ENCODE measurements at places on chromosomes 2 and 18.
A peak's percentile ranks its signal among the peaks of the same experiment; 100 is the strongest.

- peak; percentile 42 for DNase-seq
These were observed 34.9 kb downstream of the CAVIN2 start for GRCh38 chr2:191811807-191812602.

DNA sequence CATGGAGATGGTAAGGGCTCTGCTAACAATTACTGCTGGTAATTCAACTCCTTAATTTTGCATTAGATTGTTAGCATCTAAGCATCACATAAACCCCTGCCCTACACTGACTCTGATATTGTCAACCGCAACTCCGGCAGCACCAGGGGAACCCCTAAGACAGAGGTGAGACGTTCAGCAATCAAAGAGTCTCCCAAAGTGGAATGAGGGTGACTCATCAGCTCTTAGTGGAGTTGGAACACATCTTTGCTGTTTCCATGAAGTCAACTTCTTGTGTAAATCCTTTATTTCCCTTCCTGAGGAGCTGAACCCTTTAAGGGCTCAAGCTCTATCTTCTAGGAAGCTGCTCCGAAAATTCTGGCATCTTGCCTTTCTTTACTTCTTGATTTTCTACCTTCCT, 52.1 kb downstream of the ABCG8 start:
- no peak for DNase-seq

DNA sequence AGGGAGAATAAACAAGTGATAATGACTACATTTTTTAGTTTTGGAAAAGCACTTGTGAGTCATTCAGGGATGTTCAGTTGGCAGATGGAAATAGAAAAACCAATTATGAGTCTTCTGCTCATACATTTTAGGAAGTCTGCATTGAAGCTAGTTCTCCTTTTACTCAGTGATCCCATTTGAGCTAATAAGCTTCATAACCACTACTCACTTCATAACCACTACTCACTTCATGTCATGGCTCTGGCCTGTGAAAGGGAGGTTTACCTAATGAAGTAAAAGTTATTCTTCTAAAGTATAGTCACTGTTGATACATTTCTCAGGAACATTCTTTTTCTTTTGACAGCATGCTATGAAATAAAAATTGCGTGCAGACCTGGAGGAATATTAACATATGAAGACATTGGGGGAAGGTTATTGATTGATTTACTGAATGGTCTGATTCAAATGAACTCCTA, 948.7 kb downstream of the TSN start:
- peak; percentile 21 for DNase-seq

DNA sequence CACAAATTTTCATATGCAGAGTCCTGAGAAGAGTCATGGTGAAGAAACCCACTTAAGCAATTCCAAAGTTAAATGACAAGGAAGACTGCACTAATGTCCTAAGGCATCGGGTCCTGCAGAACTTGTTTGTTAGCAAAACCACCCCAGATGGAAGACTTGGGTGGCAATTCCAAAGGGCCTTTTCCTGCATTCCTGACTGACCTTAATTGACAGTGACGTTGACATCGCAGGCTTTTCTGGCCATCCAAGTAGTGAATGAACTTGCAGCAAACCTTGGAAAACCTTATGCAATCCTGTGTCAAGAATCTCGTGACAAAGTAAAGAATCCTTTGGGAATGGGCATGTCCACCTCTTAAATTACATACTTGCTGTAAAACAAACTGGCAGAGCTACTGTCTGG, 112.5 kb upstream of the SH3BP4 start:
- DNase-seq, result peak; percentile 72

- DNase-seq, result no peak
These were observed 81.0 kb upstream of the RBM44 start for GRCh38 chr2:237717366-237718276.

GRCh38 chr2:67201521-67201920, 195.6 kb upstream of the ETAA1 start:
- no peak for DNase-seq

- DNase-seq, result no peak
These were observed 174.8 kb downstream of the TWIST2 start for GRCh38 chr2:239022437-239023260.

- DNase-seq, result no peak
These were observed 114.6 kb upstream of the CCDC68 start for GRCh38 chr18:55073834-55074233.

- DNase-seq, result no peak
These were observed 51.6 kb downstream of the SRBD1 start for GRCh38 chr2:45559436-45559835.

DNA sequence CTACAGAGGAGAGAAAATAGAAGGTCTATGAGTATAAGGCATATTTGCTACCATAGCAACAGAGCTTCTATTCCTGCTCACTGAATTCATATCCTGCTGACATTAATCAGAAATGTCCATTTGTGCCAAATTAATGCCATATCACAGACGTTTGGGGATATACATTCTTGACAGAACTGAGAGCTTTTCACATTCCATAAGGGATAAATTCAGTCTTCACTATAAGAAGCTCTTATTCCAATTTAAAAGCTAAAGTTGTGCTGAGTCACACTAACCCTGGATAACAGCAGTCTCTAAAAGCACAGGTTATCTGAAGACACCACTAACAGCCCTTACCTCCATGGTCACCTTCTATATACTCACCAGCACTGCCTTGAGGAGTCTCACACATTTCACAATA, 178.1 kb downstream of the RAB3GAP1 start:
- DNase-seq, result no peak

DNA sequence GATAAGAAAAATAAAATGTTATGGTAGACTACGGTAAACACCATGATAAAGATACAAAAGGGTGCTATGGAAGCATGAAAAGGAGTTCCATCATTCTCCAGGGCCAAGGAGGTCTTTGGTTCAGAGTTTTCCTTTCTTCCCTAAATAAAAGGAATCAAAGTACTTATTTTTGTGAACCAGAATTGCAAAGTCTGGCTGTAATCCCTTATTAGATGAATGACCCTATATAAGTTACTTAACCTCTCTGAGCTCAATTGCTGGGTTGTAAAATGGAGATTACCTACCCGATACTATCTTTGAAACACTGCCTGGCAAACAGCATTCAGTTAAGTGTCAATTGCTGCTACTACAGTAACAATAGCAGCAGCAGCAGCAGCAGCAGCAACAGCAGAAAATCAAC, 90.0 kb downstream of the C2orf74 start:
- DNase-seq, result no peak

GRCh38 chr2:37827911-37828511, 97.1 kb upstream of the RMDN2 start:
- DNase-seq, result peak; percentile 91

- no peak for DNase-seq
These were observed 385.8 kb downstream of the GALR1 start for GRCh38 chr18:77635451-77635850.

DNA sequence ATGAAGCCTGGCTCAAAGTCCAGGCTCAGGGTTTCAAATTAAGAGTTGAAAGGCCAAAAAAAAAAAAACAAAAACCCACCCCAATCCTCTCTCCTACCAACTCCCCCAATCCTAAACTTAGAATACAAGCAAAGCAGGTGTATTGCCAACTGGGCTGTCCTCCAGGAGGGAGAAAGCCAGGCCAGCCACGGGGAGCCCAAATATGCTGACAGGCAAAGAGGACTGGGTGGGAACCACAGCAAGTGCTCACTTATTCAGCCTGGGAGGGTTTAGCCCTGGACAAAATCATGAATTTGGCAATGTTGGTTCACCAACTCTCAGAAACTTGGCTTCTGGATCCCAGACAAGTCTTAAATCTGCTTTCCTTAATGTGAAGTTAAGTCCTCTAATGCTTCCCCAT, 36.5 kb downstream of the GKN2 start:
- DNase-seq, result no peak

- DNase-seq, result no peak
These were observed 4.5 kb upstream of the PUM2 start for GRCh38 chr2:20355131-20355530.

DNA sequence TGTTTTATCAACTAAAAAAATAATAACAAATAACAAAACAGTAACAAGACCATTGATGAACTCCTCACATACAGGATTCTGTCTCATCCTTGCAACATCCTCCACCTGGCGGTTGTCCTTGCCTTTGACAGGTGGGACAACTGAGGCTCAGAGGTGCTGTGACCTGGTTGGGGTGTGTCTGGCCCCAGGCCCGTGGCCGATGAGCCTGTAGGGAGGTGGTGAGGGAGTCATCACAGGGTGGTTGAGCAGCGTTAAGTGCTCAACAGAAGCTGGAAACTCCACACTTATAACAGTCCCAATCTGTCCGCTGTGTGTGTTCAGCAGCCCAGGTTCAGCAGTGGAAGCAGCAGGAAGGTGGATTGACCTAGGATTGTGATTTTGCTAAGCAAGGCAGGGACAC, 131.6 kb upstream of the RAB12 start:
- DNase-seq, result no peak

DNA sequence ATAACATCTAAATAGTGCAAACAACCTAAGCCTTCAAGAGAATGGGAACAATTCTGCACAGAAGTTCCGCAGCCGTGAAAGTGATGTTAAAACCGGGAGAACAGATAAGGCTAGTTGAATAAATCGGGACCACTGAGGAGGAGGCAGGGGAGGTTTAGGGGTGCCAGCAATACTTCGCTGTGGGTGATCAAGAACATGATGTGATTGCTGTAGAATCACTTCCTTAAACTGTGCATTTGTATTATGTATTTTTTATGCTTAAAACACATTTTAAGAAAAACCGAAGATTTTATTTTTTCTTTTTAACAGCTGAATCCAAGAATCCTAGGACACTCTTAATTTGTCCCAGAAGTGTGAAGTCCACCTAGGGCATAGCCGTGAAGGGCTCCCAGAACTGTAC, 33.6 kb downstream of the TTC32 start:
- no peak for DNase-seq

GRCh38 chr2:128643221-128644065, 324.8 kb upstream of the HS6ST1 start:
- no peak for DNase-seq

DNA sequence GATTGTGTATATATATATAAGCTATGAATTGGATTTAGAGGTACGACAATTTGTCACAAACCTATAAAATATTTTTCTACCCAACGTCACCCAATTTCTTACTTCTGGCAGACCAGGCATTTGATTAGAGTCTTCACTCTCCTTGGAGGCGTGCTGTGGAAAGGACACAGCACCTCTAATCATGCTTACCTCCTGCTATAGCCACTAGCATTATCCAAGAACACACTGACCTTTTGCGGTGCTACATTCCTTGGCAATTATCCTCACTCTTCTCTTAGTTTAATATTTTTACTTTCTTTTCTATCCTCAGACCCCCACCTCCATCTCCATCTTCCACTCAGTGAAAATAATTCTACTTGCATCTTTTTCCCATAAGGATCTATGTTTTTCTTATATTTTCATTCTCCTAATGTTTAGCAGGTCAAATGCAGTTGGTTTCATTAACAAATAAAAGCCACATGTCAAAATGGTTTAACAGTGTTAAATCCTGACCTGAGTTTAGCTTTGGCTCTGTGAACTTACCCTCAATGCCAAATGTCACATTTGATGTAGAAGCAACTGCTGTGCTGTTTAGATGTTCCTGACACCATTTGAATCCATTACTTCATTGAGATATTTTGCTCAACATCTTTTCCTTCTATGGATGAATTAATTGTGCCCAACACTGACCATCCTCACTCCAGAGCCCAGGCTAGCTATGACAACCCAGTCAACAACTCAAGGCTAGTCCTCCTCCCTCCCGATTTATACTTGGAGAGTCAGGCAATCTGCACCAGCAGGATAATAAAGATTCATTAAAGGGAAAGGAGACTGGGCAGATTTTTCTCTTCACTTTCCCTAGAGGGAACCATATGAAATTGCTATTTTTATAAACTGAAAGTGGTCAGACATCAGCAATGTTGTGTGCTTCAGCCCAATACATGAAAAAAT, 240.5 kb downstream of the MREG start:
- DNase-seq, result peak; percentile 64

DNA sequence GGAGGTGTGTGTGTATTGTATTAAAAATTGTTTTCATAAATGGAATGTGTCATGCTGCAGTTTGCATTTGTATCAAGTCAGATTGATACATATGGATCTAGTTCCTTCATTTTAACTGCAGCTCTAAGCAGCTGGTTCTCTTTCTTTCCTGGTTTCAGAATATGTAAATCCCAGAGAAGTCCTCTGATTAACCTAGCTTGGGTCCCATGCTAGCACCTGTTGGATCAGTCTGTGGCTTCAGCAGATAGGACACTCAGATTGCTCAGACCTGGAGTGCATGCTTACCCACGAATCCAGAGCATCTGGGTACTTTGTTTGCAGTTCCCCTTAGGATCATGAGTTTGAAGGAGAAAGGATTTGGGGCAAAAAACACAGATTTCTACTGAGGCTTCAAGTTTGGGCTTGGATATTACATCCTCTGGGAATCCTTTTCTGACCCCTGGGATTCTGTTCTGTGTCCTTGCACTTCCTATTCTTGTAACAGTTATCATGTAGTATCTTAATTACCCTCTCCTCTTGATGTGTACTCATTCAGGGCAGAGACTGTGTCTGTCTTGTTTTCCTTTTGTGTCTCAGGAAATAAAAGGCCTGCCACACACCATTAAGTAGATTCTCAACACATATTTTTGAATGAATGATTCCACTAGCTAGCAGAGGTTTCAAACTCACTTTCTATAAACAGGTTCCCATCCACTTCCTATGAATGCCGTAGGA, 142.1 kb downstream of the PHLPP1 start:
- no peak for DNase-seq

- DNase-seq, result peak; percentile 47
These were observed 237.0 kb upstream of the FOSL2 start for GRCh38 chr2:28155627-28156026.

- DNase-seq, result no peak
These were observed 76.9 kb downstream of the DIS3L2 start for GRCh38 chr2:232038251-232038880.

DNA sequence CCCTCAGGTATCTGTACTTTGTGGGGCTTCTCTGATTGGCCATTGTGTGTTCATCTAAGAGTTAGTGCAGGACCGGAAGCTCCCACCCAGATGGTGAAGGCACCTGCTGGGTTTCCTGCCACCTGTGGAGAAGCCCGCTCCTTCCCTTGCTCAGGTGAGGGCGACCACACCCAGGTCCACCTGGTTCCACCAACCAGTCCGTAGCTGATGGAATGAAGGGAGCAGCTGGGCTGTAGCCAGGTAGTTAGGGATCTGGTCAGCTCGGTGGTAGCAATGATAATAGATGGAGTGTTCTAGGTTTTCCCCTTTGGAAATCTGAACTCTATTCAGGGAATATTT, 16.0 kb downstream of the SH3BP4 start:
- DNase-seq, result no peak

GRCh38 chr2:51003345-51004192, 28.4 kb downstream of the NRXN1 start:
- no peak for DNase-seq

DNA sequence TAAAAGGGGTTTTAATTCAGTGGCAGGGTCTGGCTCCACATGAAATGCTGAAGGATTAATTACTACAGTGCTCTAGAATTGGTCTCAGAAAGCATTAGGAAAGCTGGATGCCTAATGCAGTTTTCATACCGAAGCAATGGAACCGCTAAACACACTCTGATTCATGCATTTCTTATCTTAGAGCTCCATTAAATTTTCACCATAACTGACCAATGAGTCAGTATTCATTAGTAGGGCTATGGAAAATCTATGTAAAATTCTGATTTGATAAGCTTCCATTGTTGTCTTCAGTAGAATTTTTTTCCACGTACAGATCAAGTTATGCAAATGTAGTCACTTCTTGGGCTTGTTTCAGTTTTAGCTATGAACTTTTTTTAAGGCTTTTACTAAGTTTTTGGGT, 359.9 kb downstream of the ARHGAP15 start:
- peak; percentile 71 for DNase-seq

- no peak for DNase-seq
These were observed 115.7 kb downstream of the FAM210A start for GRCh38 chr18:13610555-13611141.

- no peak for DNase-seq
These were observed 21.8 kb downstream of the TRIP12 start for GRCh38 chr2:229900012-229900411.

- no peak for DNase-seq
These were observed 190.9 kb upstream of the DOK6 start for GRCh38 chr18:69209761-69210160.

All from RCC 7860 (cell line).